ENCODE measurements at places on chromosomes 3 and 15.

GRCh38 chr15:50046159-50046558 is 72.9 kb downstream of the ATP8B4 start:
- no peak for DNase-seq

DNA sequence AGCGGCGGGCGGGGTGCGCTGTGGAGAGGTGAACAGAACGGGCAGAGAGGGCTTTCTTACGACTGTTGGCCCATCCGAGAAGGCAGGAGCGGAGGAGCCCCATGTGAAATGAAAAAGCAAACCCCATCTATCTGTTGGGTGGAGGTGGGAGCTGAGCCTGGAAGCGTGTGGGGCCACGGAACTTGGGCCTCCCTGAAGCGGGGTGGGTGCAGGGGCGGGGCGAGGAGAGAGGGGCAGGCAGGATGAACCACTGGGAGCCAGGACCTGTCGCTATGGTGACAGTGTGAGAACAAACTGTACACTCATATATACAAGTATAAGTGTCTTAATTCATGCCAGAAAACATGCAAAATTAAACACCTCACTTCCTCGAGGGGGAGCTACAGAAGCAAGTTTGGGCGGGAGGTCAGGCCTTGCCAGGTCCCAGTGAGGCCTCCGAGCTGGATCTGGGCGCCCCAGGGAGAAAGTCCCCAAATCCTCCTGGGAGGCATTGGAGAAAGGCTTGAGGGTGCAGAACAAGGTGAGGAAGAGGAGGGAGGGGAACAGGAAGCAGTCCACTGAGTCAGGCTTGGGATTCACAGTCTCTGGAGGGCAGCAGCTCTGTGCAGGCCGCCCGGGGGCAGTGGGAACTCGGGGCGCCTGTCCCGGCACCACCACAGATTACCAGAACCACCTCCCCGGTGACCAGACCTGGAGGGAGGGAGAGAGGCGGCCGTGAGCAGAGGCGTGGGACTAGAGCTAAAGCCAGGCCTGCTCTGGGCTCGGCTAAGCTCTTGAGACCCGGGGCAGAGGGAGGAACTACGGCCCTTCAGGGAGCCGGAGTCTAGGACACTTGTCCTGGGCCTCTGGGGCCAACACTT is 34.8 kb downstream of the RBPMS2 start:
- DNase-seq: no peak

DNA sequence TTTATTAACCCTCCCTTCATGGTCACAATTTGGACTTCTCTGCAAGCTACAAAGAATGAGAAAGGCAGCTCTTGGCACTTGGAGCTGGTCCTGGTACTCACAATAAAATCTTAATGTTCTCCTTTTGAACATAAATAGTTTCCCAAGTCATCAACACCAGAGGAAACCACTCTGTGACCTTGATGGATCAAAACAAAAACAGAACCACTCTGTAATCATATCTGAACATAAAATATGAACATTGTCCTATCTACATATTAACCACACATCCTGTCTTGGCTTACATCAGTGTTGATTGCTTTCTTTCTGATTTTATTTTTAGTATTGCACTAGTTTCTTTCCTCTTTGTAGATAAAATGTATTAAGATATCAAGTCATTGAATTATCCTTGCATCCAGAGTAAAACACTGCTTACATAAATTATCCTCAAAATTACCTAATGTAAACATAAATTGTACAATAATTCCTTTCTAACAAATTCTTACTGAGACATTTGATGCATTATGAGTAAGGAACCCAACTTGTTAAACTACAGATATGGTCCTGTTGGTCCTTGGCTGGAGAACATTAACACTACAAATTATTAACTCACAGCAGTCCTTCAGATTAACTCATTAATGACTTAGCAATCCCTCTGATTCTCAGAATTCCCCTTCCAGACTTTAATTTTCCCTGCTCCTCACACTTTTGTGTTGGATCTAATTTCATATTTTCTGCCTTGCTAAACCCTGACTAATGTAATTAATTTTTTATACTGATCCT is 860.5 kb downstream of the DIPK2A start:
- DNase-seq: no peak

DNA sequence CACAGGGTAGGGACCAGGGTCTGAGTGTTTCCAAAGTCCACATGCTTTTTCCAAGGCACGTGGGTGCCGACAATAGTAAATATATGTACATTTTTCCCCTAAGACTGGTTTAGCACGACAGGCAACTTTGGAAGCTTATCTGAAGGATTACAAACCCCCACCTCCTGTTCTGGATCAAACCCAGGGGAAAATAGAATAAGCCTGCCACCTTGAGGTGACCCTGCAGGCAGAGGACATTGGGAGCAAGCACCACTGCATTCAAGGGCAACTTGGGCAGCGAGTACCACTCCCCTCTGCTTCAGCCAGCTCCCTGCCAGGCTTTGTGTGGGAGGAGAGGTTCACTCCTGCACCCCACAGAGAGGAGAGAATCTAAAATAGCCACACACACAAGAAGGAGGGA is 44.8 kb downstream of the KBTBD12 start:
- no peak for DNase-seq

DNA sequence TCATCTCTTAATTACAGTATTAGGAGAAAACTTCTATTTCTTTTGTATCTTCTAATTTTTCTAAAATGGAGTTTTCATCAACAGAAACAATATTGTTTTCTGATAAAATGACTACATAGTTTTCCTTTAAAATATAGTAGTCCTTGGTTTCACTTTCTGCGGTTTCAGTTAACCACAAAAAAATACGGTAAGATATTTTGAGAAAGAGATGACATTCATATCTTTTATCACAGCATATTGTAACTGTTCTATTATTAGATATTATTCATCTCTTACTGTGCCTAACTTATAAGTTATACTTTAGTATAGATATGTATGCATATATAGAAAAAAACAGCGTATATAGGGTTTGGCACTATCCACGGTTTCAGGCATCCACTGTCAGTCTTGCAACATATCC is 2.3 kb downstream of the B4GALT4 start:
- no peak for DNase-seq

DNA sequence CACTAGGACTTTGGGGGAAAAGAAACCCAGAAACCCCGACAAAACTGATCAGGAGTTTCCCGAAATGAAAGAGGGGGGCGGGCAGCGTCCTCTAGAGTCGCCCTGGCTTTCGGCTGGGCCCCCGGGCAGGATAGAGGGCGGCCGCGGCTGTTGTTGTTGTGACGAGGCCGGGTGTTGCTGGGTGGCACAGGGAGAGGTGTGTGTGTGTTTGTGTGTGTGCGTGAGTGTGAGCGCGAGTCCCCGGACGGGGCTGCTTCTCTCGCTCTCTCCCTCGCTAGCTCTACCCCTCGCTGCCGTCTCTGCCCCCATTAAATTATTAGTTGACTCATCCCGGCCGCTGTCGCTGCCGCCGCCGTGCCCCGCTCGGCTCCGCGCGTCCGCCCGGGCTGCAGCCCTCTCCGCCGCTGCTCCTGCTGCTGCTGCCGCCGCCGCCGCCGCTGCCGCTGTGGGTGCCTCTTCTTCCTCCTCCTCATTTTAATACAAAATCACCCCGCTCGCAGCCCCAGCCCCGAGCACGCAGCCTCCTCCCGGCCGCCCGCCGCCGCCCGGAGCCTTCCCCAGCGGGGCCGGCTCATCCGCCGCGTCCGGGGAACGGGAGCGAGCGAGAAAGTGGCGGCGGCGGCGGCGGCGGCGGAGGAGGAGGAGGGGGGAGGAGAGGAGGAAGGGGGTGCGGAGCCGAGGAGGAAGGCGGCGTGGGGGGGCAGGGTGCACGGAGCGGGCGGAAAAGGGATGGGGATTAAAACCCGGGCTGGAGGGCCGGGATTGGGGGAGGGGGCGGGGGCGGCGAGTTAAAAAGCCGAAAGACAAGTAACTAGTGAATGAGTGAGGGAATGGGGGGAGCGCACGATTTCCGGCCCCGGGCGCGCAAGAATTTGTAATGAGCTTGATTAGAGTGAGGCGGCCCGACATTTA is at the start of gene SATB1:
TSS of gene SATB1 (minus strand) at position 611 of the 912 bp plus-strand sequence. CDS start 4,372 bp downstream, outside the sequence.
- DNase-seq: peak; percentile 54

GRCh38 chr3:158160958-158161357 is 51.1 kb downstream of the RSRC1 start:
- DNase-seq: no peak

DNA sequence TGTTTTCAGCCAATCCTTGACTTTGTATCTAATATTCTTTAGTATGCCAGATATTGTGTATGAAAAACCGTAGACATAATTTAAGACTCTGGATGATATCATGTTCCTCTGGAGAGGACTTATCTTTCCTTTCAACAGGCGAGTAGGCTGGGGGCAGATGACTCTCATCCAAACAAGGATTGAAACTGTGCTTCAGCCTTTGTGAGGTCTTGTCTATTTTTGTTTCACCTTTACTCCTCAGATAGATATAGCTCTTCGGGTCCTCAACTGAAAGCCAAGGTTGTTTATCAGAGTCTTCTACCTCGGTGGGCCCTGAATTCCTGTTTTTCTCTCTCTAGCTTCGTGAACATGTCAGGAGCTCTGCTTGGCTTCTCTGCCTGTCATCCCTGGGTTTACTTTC is 66.0 kb downstream of the C3orf20 start:
- DNase-seq: no peak

- no peak for DNase-seq
Observed at GRCh38 chr3:126539558-126540250, 15.7 kb downstream of the CHST13 start.

- DNase-seq: no peak
Observed at GRCh38 chr3:59829527-59829926, 779.7 kb upstream of the CFAP20DC start.

DNA sequence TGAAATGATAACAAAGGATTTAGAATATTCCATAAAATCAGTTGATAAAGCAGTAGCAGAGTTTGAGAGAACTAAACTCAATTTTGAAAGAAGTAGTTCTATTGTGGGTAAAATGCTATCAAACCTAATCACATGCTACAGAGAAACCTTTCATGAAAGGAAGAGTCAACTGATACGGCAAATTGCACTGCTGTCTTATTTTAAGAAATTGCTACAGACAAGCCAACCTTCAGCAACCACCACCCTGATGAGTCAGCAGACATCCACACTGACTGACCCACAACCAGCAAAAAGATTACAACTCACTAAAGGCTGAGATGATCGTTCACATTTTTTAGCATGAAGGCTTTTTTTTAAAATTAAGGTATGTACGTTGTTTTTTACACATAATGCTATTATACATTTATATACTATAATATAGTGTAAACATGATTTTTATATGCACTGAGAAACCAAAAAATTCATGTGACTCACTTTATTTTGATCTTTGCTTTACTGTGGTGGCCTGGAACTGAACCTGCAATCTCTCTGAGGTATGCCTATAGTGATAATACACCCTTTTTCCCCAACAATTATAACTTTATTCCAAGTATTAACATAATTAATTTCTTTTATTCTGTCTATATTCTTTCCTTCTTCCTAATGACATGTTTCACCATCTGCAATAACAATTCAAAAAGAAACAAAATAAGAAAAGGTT is 109.9 kb downstream of the TBC1D5 start:
- DNase-seq: no peak

DNA sequence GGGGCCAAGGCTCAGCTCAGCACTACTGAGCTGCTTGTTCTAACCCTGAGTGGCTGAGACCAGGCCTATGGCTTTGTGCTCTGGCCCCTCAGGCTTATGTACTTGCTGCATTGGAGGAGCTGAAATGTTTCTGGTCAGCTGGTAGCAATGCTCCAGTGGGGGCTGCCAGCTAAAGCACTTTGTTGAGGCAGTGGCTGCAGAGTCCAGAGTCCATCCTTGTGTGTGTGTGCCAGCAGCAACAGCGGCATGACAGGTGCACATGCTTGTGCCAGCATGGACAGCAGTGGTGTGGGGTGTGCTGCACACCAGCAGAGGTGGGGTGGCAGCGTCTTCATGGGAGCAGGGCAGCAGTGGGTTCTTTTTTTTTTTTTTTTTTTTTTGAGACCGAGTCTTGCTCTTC is 169.1 kb downstream of the VPS8 start:
- DNase-seq: no peak

- DNase-seq: no peak
Observed at GRCh38 chr3:142992323-142992722, 9.0 kb upstream of the U2SURP start.

- DNase-seq: no peak
Observed at GRCh38 chr15:71530116-71530515, 280.2 kb upstream of the NR2E3 start.

DNA sequence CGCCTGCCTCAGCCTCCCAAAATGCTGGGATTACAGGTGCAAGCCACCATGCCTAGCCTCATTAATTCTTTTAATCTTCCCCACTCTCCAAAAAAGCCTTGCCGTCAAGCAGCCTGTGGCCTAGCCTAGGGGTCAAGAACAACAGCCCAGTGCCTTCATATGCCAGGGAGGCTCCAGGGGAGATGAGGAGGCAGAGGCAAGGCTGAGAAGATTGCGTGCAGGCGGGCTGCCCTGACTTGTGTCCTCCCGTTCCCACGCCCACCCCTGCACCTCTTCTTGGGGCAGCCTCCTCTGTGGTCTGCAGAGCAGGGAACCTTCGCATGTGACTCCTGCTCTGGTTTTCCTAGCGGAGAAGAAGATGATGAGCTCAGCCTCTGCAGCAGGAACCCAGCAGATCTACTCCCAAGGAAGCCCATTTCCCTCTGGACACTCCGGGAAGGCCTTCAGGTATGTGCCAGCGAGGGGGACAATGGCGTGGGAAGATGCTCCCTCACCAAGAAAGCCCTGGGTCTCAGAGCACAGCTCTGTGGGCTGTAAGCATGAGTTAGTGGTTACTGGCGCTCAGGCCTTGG is 118.5 kb upstream of the ABHD17C start:
- no peak for DNase-seq

GRCh38 chr15:52787549-52788098 is 2.5 kb downstream of the ONECUT1 start:
- DNase-seq: no peak

DNA sequence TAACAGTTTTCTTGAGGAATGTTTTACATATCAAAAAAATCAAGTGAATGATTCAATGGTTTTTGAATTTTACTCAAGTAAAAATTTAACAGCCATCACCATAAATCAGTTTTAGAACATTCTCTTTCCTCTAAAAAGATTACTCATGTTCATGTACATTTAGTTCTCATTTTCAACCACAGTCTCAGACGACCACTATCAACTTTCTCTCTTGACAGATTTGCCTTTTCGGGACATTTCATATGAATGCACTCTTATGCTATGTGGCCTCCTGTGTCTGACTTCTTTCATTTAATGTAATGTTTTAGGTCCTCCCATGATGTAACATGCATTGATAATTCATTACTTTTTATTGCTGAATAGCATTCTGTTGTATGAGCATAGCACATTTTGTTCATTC is 309.3 kb upstream of the PLSCR5 start:
- no peak for DNase-seq

GRCh38 chr15:76233921-76234320 is 77.3 kb downstream of the ETFA start:
- DNase-seq: no peak
